ENCODE measurements at places on chromosomes 16 and 17.

GRCh38 chr17:36993227-36993626 is 44.5 kb downstream of the AATF start:
- DNase-seq = no peak

DNA sequence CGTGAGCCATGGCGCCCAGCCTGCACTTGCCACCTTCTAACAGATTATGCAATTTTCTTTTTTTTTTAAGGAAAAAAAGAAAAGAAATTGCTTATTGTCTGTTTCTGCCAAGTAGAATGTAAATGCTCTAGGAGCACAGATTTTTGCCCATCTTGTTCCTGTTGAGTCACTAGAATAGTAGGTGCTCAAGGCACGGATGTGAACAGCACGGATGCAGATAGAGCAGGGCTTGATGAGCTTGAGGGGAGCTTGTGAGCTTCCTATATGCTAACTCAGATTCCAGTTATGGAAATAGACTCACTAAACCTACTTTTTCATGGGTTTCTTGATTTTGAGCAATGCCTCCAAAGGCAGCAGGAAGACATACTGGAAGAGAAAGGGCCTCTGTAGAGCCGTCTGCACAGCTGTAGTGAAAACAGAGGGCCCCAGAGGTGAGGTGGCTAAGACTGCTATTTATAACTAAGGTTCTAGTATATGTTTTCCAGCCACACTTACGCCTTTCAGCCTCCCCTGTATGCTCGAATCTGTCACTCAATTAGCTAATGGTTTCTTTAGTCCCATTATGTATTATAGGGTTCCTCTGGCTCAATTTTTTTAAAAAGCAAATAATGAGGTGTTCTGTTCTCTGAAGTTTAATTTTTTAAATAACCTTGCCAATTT is 72.8 kb downstream of the WWP2 start:
- no peak for DNase-seq

GRCh38 chr17:49191409-49191916 is 18.9 kb downstream of the GNGT2 start:
- DNase-seq = peak; percentile 31

- no peak for DNase-seq
These were observed 723 bp downstream of the NTHL1 start for GRCh38 chr16:2046893-2047329.

DNA sequence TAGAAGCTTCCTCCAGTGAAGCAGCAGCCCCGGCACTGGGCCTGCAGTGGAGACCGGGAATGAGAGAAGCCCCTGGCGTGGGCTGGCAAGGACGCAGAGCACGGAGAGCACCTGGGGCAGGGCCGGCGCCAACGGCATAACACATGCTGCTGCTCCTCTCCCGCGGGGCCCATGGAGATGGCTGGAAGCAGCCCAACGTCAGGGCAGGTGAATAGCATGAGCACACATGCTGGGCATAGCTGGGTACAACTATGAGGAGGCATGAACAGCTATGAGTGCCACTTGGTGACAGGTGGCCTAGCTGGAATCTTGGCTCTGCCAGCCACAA is 46.4 kb downstream of the IRF8 start:
- peak; percentile 56 for DNase-seq

DNA sequence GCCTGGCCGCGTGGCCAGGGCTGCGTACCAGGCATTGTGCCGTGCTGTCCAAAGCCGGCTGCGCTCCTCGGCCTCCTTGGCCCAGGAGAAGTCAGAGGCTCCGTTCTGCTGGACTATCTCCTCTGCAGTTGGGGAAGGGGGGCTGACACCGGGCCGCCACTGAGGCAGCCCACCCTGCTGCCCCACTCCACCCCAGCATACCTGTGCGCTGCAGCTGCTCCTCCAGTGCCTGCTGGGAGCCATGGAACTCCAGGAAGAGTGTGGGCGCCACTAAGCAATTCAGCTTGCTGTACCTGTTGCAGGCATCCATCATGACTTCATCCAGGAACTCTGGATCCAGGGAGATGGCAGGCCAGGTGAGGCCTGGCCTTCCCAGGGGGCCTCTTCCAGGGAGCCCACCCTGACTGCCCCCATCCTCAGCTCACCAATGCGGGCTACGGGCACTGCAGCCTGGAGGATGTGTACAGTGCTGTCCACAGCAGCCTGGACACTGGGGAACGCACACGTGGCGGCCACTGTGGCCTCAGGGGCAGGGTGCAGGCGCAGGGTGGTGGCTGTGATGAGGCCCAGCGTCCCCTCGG is 2.9 kb downstream of the LDHD start:
- no peak for DNase-seq

GRCh38 chr16:21994856-21995465 is 6.0 kb downstream of the PDZD9 start:
- DNase-seq = no peak

DNA sequence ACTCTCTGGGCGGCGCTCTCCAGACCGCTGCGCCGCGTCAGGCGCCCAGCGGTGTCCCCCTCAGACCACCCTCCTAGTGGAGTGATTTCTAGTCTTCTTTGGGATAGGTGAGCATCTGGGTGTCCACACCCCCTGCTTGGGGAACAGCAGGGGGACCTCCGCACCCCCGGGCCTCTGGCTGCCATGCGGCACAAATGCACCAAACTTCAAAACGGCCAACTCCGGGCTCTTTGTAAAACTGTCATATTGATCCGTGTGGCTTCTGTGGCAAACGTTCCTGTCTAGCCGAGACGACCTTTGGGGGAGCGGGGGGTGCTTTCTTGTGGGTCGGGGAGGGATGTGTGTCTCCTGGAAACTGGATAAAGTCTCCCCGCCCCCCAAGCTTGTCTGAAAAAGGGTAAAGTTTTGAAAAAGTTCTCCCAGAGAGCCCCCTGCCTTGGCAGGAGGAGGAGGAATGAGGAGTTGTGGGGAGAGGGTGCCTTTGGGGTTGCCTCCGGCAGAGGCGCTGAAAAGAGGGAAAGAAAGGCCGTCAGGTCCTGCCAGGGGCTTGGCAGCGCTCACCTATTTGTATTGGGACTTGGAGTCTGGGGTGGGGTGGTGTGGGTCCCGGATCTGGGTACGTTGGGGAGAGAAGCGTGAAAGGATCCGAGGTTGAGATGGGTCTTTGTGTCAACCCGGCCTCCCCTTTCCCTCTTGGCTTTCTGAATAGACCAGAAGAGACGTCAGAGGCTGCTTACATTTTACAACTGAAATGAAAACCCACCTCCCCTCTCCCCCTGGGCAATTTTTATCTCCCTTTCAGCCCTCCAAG is 2.2 kb upstream of the CHD3 start:
- peak; percentile 16 for DNase-seq

DNA sequence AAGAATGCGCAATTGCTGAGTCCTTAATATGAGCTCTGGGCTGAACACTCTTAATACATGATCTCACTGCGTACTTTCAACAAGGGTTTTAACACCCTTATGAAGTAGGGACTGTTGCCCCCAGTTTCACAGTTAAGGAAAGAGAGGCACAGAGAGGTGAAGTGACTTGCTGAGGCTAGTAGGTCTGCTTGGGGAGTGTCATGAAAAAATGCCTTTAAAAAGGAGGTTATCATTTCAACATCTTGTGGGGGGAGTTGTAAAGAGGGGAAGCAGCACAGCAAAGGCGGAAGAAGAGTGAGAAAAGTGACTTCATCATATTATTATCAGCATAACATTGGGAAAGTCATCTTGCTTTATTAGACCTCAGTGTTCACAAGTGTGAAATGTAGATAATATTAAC is 2.1 kb downstream of the CCL4L2 start:
- no peak for DNase-seq

Data from NCI-H2029 treated with DMSO at 0.1 percent for 48 hours (cell line).